Spinal cord (tissue), 10 donors: ENCODE measurements at places on chromosomes 16 and 17. TPM values are rescaled to one million over a fixed set of nuclear protein-coding genes. Genes with fewer than 3 reads are reported as not detected.

Gene KRTAP1-1
- not detected for polyA plus RNA-seq

Gene SPNS3
- polyA plus RNA-seq, result 2.0 TPM

Gene NLRC3
- polyA plus RNA-seq, result 3.3 TPM

Gene CRISPLD2
- 3.4 TPM for polyA plus RNA-seq

Gene C16orf46
- polyA plus RNA-seq, result 4.4 TPM

DNA sequence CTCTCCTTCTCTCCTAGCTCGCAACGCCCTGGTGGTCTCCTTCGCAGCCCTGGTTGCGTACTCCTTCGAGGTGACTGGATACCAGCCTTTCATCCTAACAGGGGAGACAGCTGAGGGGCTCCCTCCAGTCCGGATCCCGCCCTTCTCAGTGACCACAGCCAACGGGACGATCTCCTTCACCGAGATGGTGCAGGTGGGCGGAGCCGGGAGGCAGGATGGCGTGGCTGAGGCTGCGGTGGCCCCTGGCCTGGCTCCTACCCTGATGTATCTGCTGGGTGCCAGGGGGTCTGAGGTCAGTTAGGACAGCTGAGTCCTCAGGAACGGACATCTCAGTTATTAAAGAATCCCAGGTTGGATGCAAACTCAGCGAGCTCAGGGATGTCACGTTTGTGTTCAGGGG is 16.7 kb downstream of the SLC26A11 start:
- no peak for DNase-seq

DNA sequence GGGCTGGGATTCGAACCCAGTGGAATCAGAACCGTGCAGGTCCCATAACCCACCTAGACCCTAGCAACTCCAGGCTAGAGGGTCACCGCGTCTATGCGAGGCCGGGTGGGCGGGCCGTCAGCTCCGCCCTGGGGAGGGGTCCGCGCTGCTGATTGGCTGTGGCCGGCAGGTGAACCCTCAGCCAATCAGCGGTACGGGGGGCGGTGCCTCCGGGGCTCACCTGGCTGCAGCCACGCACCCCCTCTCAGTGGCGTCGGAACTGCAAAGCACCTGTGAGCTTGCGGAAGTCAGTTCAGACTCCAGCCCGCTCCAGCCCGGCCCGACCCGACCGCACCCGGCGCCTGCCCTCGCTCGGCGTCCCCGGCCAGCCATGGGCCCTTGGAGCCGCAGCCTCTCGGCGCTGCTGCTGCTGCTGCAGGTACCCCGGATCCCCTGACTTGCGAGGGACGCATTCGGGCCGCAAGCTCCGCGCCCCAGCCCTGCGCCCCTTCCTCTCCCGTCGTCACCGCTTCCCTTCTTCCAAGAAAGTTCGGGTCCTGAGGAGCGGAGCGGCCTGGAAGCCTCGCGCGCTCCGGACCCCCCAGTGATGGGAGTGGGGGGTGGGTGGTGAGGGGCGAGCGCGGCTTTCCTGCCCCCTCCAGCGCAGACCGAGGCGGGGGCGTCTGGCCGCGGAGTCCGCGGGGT is at the start of gene CDH1:
Gene CDH1, plus strand, starts transcription at position 247 of the 684 bp plus-strand sequence. Its CDS starts 124 bp downstream, at position 371.
- DNase-seq, result no peak

DNA sequence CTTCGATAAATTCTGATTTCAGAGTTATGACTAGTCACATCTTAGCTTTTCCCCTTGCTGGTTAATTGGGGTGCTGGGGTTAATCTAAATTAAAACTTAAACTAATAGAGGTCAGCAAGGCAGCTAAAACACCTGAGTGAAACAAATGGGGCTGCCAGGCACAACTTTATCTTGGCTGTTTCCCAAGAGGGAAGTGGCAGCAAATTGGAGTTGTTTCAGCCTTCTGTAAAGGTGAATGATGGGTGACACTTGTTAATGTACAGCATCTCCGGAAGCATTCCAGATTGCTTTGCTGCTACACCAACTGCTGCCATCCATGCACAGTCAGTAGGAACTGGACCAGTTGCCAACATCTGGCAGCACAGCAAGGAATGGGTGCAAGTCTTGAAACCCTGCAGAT is 43.9 kb downstream of the AATF start:
- DNase-seq, result no peak

DNA sequence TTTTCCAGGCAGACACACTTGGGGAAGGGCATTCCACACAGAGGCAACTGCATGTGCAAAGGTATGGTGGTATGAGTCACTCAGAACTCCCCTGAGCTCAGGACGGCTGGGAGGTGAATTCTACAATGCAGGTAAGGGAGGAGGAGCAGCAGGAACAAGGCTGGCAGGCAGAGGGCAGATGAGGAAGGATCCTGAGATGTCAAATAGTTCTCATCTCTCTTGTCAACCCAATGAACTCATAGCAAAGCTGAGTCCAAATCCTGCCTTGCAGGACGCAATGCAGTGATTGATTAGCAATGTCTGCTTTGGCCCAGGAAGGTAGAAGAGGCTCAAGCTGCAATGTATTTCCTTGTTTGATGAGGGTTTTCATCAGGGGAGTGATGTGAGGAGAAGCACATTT is 243.5 kb downstream of the XYLT1 start:
- no peak for DNase-seq

DNA sequence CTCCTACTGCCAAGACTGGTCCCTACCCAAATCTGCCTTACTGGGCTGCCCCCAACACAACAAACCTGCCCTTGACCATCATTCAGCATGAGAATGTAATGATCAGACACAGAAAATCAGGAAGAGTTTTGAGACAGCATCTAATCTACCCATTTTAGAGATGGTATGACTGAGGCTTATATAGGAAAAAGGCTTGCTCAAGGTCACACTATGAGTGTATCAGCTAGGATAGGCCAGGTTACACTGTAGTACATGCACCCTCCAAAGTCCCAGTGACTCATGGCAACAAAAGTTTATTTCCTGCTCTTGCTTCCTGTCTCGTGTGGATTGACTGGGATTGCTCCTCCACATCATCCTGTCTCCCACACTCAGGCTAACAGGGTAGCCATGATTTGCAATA is 27.9 kb downstream of the NLRC5 start:
- DNase-seq, result no peak

GRCh38 chr17:18217412-18218015 is 7.9 kb upstream of the LLGL1 start:
- DNase-seq, result peak; percentile 85

GRCh38 chr17:48577946-48578615 is at the start of gene HOXB4:
Gene HOXB4 (minus strand): TSS chr17:48578350. CDS start chr17:48578319, 31 bp downstream.
- peak; percentile 88 for DNase-seq

DNA sequence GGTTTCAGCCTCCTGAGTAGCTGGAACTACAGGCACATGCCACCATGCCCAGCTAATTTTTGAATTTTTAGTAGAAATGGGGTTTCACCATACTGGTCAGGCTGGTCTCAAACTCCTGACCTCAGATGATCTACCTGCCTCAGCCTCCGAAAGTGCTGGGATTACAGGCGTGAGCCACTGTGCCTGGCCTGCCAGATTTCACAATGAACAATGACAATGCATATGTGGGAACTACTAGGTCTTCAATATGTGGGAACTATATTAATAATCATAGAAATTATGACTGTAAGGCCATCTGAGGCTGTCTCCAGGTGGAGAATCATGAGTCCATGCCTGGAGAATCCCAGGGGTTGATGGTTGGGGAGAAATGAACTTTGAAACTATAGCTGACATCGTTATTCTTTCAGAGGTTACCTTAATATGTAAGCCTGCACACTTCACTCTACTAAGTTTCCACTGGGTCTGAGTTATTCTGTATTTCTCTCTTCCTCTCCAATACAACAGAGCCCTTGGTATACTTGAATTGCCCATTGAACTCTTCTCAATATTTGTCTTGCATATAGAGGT is 7.2 kb upstream of the DRC7 start:
- no peak for DNase-seq

DNA sequence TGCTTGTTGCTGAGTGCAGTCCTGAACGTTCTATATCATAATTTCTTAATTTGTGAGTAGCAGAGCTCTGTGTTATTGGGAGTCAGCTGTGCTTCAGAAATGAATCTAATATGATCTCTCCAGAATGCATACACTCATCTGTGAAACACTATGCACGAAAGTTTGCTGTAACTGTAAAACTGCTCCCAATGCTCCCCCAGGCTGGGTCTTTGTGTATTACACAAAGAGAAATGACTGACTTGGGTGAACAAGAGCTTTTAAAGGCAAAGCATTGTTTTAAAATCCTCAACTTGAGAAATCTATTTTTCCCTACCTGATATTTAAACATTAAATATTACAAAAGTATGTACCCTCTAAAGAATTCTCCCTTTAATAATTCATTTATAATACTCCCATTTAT is 636.7 kb upstream of the KIF2B start:
- DNase-seq, result peak; percentile 2

- DNase-seq, result no peak
These were observed 615 bp downstream of the PRPSAP1 start for GRCh38 chr17:76353004-76353598.

DNA sequence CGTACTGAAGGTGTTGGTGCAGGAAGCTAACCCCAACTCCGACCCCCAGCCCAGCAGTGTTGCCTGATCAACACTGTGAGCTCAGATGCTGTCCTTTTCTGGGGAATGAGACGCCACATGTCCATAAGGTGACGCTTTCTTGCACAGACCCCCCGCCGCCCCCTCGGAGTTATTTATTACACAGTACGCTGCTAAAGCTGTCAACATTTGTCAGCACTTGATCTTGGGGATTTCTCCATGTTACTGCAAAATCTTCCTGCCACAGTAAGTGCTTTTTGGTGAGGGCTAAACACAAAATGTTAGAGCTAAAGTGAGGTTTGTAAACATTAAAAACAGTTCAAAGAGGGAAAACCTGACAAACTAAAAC is 15.9 kb downstream of the CMTM3 start:
- no peak for DNase-seq

DNA sequence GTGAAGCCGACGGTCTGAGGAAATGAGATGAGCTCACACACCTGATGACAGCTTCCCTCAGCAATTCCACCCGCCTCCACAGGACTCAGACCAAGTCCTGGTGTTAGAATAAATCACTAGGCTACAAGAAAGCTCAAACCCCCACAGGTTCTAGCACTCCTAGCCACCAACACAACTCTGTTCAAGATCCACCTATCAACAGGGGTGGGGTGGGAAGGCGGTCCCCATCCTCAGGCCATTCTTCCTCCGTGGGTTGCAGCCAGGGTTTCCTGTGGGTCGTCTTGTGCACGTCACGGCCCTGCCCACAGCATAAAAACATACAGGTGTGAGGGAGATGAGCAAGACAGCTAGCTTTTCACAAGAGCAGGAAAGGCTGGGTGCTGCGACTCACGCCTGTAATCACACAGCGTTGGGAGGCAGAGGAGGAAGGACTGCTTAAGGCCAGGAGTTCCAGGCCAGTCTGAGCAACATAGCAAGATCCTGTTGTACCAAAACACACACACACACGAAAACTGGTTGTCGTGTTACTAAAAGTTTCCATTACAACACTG is 81.1 kb downstream of the ANKRD11 start:
- no peak for DNase-seq

- no peak for DNase-seq
These were observed 14.5 kb downstream of the SNX11 start for GRCh38 chr17:48121923-48122664.

GRCh38 chr17:63421681-63422645 is 24.1 kb downstream of the CYB561 start:
- no peak for DNase-seq

DNA sequence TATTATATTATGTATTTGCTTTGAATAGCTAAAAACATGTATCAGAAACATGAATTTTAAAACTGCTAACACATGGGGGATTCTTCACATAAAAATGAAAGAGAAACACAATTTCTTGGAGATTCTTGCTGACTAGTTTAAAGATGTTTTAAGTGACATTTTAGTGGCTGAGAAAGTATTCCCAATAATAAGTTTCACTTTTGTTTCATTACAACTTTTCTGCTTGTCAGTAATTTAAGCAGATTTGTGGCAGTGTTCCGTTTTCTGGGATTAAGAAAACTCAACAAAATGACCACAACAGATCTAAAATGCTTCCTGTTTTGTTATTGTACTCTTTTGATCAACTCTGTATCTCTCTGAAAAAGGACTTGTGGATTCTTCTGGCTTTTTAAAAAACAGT is 75.9 kb downstream of the NLK start:
- DNase-seq, result no peak

GRCh38 chr17:27547301-27547683 is 83.7 kb upstream of the LGALS9 start:
- no peak for DNase-seq
